ENCODE measurements at places on chromosomes 4 and X. TPM values are rescaled to one million over a fixed set of nuclear protein-coding genes. Genes with fewer than 3 reads are reported as not detected.

Gene FHIP1A
- total RNA-seq = 95.8 TPM

Gene SSX1
- not detected for total RNA-seq

Gene MAGEB2
- total RNA-seq = not detected

Gene RPS6KA3
- 12.2 TPM for total RNA-seq

Gene RNF212
- 11.8 TPM for total RNA-seq

Gene TMEM47
- total RNA-seq = 56.7 TPM

Gene CLGN
- 2.5 TPM for total RNA-seq

Gene FOXO4
- 31.4 TPM for total RNA-seq

- no peak overlapping the region for H3K27ac ChIP-seq
- H3K27me3 ChIP-seq = no peaks in the 10 kb centered on the region
- DNase-seq = no peak
Measured at GRCh38 chrX:39577206-39577984, 520.4 kb downstream of the BCOR start.

DNA sequence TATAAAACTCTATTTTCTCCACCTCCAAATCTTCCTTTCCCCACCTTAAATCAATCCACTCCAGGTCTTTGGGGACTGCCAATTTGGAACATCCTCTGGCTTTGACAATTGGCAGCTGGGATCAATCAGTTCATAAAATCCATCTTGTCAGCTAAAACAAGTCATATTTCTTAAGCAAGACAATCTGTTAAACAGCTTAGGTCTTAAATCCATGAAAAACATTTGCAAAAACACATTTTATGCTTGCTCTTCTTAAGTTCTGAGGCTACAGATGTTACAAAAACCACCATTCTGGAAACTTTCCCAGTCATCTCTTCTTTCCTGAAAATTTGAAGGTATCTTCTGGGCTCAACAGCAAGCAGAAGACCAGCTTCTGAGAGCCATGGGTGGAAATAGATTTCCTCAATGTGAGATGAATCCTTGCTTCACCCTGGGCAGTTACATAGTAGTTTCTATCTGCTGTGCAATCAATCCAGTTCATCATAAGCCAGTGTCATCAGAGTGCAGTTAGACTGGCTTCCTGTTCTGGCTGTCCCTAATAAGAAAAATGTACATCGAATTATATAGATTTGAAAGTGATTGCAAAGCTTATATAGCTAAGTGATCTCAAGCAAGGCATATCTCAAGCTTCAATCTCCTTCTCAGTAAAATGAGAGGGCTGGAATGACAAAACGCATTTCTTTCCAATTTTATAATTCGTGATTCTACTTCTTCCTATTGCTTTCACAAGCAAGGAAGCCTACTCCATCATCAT lies 402.7 kb upstream of the INTU start:
- H3K36me3 ChIP-seq = no peaks in the 10 kb centered on the region
- no peak for DNase-seq
- H3K27ac ChIP-seq = no peak overlapping the region
- H3K4me1 ChIP-seq = no peaks in the 10 kb centered on the region
- no peaks in the 10 kb centered on the region for H3K27me3 ChIP-seq

- no peaks in the 10 kb centered on the region for H3K36me3 ChIP-seq
- no peaks in the 10 kb centered on the region for H3K27me3 ChIP-seq
- no peak for DNase-seq
- H3K27ac ChIP-seq = no peak overlapping the region
Measured at GRCh38 chrX:84258708-84259107, 70.7 kb upstream of the RPS6KA6 start.

- no peaks in the 10 kb centered on the region for H3K36me3 ChIP-seq
- DNase-seq = no peak
- H3K27me3 ChIP-seq = no peaks in the 10 kb centered on the region
- H3K4me1 ChIP-seq = no peaks in the 10 kb centered on the region
- no peak overlapping the region for H3K27ac ChIP-seq
Measured at GRCh38 chr4:31104043-31104442, 383.9 kb downstream of the PCDH7 start.

- no peaks in the 10 kb centered on the region for H3K27me3 ChIP-seq
- H3K4me3 ChIP-seq = no peak overlapping the region
Measured at GRCh38 chr4:123616951-123617461, 220.4 kb downstream of the SPRY1 start.

GRCh38 chrX:116345958-116346357 lies 90.4 kb upstream of the SLC6A14 start:
- no peak for DNase-seq
- no peaks in the 10 kb centered on the region for H3K36me3 ChIP-seq
- no peak overlapping the region for H3K4me3 ChIP-seq
- H3K27ac ChIP-seq = no peak overlapping the region
- no peaks in the 10 kb centered on the region for H3K4me1 ChIP-seq

GRCh38 chrX:18354369-18355223 lies at the start of gene SCML2:
SCML2 (minus strand) TSS chrX:18354688; CDS start chrX:18334071, 20,617 bp downstream.
- peak; percentile 39 for DNase-seq
- peaks cover 17% of the 10 kb centered on the region for H3K27me3 ChIP-seq
- peak within 1 kb of the TSS; percentile 57 for H3K4me3 ChIP-seq
- H3K36me3 ChIP-seq = no peaks in the 10 kb centered on the region
- H3K27ac ChIP-seq = no peak within 1 kb of the TSS

DNA sequence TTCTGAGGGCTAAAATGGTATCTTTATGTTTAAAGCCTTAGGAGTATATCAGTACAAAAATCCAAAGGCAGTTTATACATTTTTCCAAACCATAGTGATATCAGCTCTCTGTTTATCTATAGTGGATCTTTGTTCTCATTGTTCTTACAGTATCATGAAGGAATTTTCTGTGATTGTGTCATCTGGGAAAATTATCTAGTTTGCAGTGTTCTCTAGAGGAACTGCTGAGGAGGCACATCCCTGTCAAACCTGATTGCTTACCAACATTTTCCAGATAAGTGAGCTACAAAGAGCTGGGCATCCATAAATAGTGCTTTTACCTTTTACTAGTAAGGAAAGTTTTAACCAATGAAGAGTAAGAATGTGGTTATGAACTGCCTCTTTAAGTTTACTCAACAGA lies 44.9 kb upstream of the SLC25A31 start:
- H3K27ac ChIP-seq = no peak overlapping the region
- no peaks in the 10 kb centered on the region for H3K36me3 ChIP-seq
- H3K4me1 ChIP-seq = no peaks in the 10 kb centered on the region
- no peak for DNase-seq

DNA sequence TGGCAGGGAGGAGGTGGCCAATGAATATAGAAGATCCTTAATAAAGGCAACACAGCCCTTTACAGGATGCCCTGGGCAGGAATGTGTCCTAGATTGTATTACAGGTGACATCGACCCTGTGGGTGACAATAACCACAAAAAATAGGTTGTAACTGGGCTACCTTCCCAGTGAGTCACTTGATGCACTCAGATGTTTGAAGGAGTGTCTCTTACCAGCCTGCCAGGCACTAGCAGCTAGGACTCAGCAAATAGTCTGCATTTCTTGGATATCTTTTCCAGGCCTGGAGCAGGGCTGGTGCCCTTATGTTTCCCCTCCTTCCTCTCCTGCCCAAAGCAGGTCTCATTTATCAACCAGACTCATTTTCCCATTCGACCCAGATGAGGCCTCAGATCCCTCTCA lies 50.9 kb upstream of the TMEM164 start:
- no peaks in the 10 kb centered on the region for H3K4me1 ChIP-seq
- no peak for DNase-seq
- H3K27me3 ChIP-seq = no peaks in the 10 kb centered on the region
- no peaks in the 10 kb centered on the region for H3K36me3 ChIP-seq

DNA sequence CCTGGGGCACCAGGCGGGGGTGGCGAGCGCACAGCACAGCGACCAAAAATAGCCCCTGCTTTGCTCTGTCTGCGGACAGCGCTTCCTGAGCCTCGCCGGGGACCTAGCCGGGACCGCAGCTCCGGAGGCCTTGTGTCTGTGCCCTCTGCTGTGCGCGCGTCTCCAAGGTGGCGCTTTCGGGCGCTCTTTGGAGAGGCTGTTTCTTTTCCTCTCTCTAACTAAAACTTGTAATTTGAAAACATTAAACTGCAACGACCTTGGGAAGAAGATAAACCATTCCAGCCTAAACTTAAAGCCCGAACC lies 3.4 kb downstream of the ARX start:
- H3K27me3 ChIP-seq = peaks cover 98% of the 10 kb centered on the region
- H3K4me3 ChIP-seq = peak overlapping the region; percentile 38
- no peaks in the 10 kb centered on the region for H3K36me3 ChIP-seq
- H3K27ac ChIP-seq = no peak overlapping the region
- H3K4me1 ChIP-seq = peaks cover 43% of the 10 kb centered on the region
- DNase-seq = peak; percentile 62

- H3K4me3 ChIP-seq = peak overlapping the region; percentile 80
- no peak for DNase-seq
- H3K36me3 ChIP-seq = peaks cover 36% of the 10 kb centered on the region
- H3K27me3 ChIP-seq = no peaks in the 10 kb centered on the region
- H3K4me1 ChIP-seq = peaks cover 40% of the 10 kb centered on the region
Measured at GRCh38 chr4:137530176-137530575, 2.1 kb downstream of the PCDH18 start.

GRCh38 chr4:84648863-84649647 lies 66.1 kb downstream of the CDS1 start:
- peaks cover 7% of the 10 kb centered on the region for H3K36me3 ChIP-seq

DNA sequence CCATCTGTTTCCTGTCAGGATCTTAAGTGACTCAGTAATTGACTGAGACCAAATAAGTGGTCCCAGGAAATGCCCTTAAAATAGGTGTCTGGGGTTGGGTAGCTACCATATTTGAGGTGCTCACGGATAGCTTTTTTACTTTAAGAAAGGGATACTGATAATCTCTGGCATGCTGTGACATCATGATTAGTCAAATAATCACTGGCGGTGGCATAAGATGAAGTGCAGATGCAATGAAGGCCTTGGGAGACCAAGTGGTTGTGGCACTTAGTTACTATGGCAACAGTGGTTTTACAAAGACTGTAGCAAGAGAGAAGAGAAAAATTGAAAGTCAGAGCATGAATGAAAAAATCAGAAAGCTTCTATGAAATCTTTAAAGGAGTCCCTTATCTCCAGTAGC lies 114.5 kb upstream of the SLIT2 start:
- H3K27ac ChIP-seq = no peak overlapping the region
- H3K36me3 ChIP-seq = no peaks in the 10 kb centered on the region
- no peak for DNase-seq
- H3K4me3 ChIP-seq = no peak overlapping the region

- no peaks in the 10 kb centered on the region for H3K27me3 ChIP-seq
- no peak overlapping the region for H3K4me3 ChIP-seq
- H3K4me1 ChIP-seq = peaks cover 3% of the 10 kb centered on the region
- H3K27ac ChIP-seq = no peak overlapping the region
Measured at GRCh38 chr4:144666539-144667175, 20.7 kb downstream of the HHIP start.

GRCh38 chr4:73848183-73848777 lies 4.8 kb upstream of the PF4V1 start:
- no peak overlapping the region for H3K4me3 ChIP-seq
- H3K27ac ChIP-seq = no peak overlapping the region
- no peak for DNase-seq

- H3K27me3 ChIP-seq = no peaks in the 10 kb centered on the region
- no peak overlapping the region for H3K4me3 ChIP-seq
- no peaks in the 10 kb centered on the region for H3K36me3 ChIP-seq
- no peaks in the 10 kb centered on the region for H3K4me1 ChIP-seq
- H3K27ac ChIP-seq = no peak overlapping the region
Measured at GRCh38 chr4:121126449-121127006, 37.6 kb downstream of the TNIP3 start.

DNA sequence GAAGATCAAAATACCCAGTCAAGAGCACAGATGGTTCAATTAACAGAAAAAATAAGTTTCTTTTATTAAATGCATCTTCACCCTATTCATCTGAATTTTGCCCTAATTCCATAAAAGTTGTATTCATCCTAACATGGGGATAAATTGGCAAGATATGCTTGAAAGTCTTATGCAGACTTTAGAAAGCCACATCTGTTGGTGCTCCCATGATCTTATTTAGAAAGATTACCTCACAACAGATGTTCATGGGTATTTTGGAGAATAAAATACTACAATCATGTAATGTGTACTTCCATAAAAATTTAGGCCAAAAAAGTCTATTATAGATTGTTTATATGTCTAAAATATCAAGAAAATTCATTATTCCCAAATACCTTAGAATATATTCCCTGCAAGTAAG lies 510.3 kb downstream of the TECRL start:
- no peak overlapping the region for H3K27ac ChIP-seq
- no peaks in the 10 kb centered on the region for H3K36me3 ChIP-seq
- DNase-seq = no peak
- peaks cover 32% of the 10 kb centered on the region for H3K27me3 ChIP-seq

DNA sequence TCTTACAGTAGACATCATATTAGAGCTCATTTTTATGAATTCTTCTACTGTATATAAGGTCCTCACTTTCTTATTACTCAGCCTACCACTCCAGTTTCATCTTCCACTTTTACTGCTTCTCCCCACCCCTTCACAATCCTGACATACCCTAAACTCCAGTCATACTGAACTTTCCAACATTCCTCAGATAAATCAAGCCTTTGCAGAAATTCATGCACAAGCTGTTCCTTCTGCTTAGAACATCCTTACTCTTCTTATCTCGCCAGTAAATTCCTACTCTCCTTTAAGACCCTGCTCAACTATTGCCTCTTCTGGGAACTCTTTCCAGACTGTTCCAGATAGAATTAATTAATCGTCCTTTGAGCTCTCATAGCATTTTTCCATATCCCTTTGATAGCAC lies 24.8 kb downstream of the RTL9 start:
- no peaks in the 10 kb centered on the region for H3K4me1 ChIP-seq
- no peaks in the 10 kb centered on the region for H3K27me3 ChIP-seq
- H3K36me3 ChIP-seq = no peaks in the 10 kb centered on the region
- DNase-seq = no peak
- no peak overlapping the region for H3K27ac ChIP-seq
- H3K4me3 ChIP-seq = no peak overlapping the region

- no peaks in the 10 kb centered on the region for H3K27me3 ChIP-seq
- no peaks in the 10 kb centered on the region for H3K36me3 ChIP-seq
- H3K27ac ChIP-seq = no peak overlapping the region
- peaks cover 11% of the 10 kb centered on the region for H3K4me1 ChIP-seq
Measured at GRCh38 chr4:89814362-89814761, 22.6 kb downstream of the SNCA start.

DNA sequence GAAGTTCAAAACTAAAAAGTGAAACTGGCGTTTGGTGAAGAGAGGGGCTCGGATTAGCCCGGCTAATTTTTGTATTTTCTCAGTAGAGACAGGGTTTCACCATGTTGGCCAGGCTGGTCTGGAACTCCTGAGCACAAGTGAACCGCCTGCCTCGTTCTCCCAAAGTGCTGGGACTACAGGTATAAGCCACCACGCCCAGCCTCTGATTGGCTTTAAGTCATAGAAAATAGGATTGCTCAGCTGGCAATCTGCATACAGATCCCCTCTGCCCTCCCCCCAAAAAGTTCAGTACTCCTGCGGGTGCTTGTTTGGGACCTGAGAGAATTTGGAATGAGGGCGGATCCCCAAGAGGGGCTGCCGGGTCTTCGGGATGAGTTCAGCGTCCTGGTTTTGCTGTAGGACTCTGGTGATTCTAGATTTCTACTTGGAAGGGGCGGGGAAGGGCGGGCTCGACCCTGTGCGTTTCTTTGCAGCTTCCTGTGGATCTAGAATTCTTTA lies 537 bp upstream of the PRKX start:
- H3K27me3 ChIP-seq = peaks cover 5% of the 10 kb centered on the region
- peak; percentile 41 for DNase-seq
- H3K27ac ChIP-seq = no peak overlapping the region
- no peaks in the 10 kb centered on the region for H3K4me1 ChIP-seq

All from GM23338 (cell line).